ENCODE measurements at places on chromosomes 5 and 9.

DNA sequence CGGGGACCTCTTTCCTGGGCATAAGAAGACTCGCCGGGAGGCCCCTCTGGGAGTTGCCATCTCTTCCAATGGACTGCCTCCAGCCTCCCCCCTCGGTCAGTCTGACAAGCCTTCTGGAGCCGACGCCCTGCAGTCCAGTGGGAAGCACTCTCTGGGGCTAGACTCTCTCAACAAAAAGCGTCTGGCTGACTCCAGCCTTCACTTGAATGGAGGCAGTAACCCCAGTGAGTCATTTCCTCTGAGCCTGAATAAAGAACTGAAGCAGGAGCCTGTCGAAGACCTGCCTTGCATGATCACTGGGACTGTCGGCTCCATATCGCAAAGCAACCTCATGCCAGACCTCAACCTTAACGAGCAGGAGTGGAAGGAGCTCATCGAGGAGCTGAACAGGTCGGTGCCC, 28.4 kb upstream of the LTC4S start:
- no peak for DNase-seq

DNA sequence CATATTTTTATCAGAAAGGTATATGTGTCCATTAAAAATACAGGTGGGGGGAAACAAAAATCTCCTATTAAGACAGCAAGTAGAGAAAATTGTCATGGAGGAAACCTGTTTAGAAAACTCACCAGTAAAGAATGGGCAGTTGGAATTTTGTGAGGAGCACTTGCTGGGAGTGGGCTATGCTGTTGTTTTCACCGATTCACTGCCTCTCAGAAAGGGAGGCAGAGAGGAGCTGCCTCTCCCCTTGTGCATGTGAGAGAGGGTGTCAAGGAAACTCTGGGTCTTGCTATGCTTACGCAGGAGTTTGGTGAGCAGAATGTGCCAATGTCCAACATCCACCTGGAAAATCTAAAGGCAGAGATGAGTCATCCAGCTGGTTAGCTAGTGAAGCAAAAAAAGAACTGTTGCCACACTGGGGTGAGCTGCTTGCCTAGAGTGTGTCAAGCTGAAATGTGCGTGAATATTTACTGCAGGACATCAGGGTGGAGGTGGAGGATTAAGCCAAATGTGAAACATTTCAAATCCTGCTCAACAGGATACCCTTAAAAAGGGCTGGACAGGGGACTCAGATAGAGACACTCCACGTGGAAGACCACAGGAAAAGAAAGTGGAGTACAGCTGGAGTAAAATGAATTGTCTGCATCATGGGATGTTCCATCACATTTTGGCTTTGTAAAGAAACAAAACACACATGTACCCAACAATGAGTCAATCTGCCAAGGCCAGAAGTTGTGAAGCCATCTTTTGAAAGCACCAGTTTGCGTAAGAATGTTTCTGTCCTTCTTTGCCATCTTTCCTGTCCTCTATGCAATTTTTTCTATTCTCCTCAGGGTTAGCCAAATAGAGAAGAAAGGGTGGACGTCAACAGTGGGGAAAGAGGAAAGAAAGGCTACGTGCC, 449.7 kb upstream of the MPDZ start:
- no peak for DNase-seq

DNA sequence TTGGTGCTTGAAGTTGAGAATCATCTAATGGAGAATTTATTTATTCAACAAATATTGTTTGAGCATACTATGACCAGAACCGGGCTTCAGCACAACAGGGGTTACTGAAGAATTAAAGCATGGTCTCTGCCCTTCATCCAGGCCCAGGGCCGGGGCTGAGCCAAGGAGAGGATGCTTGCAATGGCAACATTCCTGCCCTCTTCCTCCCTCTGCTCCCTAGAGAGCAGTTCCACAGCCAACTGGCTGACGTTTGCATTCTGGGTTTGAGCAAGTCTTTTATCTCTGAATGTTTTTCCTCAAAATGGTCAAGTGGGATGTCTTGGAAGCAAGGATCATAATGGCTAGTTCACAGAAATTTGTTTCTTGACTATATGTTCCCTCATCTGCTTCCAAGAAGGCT, 80.7 kb downstream of the GLDC start:
- DNase-seq, result no peak

GRCh38 chr5:16507716-16508115, 42.1 kb upstream of the ZNF622 start:
- DNase-seq, result no peak

GRCh38 chr5:178793151-178793550, 62.7 kb upstream of the ZNF354A start:
- DNase-seq, result no peak

DNA sequence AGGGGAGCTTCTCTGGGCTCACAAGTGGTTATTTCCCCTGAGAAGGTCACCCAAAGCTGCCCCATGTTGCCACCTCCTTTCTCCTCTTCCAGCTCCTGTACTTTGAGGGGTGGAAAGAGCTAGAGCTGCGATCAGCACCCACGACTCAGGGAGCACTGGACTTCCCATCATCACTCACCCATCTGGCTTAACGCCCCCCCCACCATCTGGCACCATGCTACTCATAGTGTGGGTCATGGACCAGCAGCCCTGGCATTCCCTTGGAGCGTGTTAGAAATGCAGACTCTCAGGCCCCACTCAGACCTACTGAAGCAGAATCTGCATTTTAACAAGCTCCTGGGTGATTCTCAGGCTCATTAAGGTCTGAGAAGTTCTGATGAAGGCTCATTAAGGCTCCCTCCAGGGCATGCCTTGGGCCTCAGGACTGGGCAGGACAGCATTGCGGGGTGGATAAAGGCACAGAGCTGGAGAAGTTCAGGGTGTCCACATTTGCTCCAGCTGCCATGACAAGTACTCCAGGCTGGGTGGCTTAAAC, 67.3 kb downstream of the GALNT12 start:
- DNase-seq, result no peak

- DNase-seq, result no peak
Measured at GRCh38 chr5:172245703-172246125, 37.9 kb downstream of the UBTD2 start.

DNA sequence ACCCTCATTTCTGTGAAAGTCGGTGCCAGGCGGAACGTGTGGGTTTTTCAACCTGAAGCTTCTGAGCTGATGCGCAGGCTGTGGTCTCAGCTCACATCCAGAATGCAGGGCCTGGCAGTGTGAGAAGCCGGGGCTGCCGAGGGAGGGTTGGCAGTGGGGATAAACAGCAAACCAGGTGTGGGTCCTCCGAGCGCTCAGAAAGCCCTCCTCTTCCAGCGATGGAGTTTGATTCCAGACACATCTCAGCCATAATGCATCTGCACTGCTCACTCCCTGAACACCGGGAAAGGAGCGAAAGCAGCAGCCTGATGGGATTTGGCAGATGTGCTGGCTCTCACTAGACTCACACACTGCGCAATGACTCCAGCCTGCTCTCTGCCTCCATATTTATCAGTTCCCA, 280.1 kb downstream of the HSPA4 start:
- DNase-seq, result no peak

DNA sequence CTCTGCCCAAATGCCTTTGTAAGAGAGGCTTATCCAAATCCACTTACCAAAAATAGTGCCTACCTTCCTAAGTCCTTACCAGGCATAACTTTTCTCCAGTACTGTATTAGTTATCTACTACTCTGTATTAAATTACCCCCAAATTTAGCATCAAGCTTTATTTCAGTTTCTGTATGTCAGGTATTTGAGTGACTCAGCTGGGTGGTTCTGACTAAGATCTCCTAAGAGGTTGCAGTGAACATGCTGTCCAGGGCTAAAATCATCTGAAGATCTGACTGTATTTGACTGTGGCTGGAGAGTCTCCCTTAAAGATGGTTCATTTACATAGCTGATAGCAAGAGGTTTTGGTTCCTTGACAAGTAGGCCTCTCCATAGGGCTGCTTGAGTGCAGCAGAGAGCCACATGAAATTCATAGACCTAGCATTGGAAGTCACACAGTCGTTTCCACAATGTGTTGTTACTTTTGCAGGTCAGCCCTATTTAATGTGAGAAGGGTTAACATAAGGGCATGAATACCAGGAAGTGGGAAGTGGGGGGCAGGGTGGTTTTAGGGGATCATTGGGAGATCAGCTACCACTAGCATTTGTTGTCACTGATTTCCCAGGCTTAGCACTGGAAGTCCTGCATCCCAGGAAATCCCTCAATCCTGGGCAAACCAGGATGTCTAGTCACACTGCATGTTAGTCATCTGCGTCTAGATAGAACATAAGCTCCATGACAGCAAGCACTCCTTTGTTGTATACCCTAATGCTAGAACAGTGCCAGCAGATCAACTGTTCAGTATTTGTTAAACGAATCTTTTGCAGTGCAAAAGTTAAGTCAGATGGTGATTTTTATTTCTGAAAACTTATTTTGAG, 2.0 kb upstream of the ZNF622 start:
- no peak for DNase-seq

All from GM18507 (cell line).